ENCODE measurements at places on chromosomes 3 and 15.

- DNase-seq, result no peak
These were observed 36.9 kb upstream of the SPRED1 start for GRCh38 chr15:38215707-38216106.

- no peak for DNase-seq
These were observed 6.0 kb upstream of the GATA2 start for GRCh38 chr3:128498901-128499530.

GRCh38 chr3:140180603-140181002, 245.6 kb downstream of the CLSTN2 start:
- DNase-seq, result no peak

DNA sequence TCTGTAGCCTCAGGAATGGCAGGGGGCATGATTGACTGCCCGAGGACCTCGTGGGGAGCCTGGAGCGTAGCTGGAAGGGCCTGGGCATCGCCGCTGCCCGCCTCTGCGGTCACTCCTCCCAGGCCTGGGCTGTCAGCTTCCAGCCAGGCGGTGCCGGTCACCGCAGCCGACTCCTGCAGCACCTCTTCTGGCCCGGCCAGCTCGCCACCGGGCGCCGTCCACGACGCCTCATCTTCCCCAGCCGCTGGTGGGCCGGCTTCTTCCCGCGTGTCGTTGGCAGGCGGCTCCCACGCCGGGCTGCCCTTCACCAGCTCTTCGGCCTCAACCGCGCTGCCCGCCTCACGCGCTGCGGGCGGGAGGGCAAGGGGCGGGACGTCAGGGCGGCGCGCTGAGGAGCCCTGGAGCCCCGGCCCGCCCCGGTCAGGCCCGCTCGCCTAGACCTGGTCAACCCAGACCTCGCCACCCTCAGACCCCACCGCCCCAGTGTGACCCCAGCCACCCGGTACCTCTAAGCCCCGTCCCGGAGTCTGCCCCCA, 1.0 kb downstream of the CSPG5 start:
- no peak for DNase-seq

- no peak for DNase-seq
These were observed 34.0 kb upstream of the DUSP7 start for GRCh38 chr3:52090131-52090932.

GRCh38 chr3:102537123-102537522, 102.3 kb downstream of the ZPLD1 start:
- DNase-seq, result no peak

Data from amygdala (tissue), 56 donors.